T1000 (cell line): ENCODE measurements at places on chromosomes 2 and 18.

GRCh38 chr2:219954331-219954730, 326.9 kb downstream of the SLC4A3 start:
- DNase-seq: no peak

GRCh38 chr2:204576362-204576979, 31.2 kb downstream of the PARD3B start:
- DNase-seq: no peak

DNA sequence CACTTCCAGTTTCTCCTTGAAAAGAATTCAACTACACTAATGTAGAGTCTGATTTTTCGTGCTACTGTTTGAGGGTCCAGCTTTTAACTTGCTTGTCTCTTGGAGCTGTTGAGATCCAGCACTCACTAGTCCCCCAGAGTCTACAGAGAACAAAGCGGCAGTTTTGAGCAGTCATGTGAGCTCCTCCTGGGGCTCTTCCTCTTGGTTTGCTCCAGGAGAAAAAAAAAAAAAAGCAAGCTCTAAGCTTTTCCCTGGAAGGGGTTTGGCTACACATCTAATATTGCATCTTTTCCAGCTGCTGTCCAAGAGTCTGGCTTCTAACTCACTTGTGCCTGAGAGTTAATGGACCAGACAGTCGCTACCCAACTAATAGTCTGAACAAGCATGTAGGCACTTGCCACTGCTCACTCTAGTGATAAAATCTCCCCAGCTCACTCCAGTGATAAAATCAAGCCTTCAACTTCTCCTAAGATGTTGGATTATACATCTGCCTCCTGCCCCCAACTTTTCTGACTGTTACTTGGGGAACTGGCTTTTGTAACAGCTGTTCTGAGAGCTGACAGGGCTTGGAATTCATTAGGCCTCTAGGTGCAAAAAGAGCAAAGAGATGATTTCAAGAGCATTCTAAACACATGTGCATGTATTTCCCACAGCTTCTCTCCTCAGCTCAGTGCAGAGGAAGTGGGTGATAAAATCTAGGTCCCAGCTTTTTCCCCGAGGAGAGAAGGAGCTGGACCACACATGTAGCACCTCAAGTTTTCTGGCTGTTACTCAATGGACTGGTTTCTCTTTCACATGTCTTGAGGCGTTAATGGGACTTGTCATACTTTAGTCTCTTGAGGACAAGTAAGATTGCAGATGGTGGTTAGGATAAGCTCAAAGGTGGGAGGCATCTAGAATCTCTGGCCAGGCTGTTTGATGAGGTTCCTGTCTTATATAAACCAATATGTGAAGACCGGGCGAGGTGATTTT, 750.5 kb downstream of the LRP1B start:
- no peak for DNase-seq

DNA sequence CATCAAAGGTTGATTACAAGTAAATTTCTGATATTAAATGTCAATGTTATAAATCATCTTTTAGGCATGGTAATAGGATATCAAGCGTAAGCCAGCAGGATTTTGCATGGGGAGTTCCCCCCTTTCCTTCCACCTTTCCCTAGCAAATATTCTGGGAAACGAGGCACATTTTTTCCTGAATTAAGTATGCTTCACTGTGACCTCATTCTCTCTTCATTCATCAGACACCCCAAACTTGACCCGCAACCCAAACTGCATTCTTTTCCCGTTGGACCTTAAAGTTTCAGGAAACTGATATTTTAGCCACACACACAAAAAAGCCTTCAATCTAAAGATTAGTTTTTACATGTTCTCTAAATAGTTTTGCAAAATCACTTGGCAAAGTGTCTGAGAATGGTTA, 214.5 kb upstream of the CTAGE1 start:
- no peak for DNase-seq

DNA sequence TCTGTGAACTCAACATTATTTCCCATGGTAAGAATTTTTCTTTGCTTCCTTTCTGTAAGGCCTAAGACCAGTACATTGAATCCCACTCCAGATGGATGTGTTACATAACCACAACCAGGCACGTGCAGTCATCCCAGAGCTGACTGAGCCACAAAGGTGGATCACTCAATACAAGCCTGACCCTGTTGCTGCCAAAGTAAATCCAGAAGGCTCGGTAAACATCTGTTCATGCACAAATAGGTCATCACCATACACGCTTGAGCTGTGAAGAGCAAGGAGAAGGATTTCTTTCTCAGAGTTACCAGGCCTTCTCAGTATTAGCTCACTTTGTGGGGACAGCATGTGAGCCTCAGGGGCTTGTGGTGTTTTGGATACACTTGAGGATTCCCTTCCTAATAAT, 791.4 kb upstream of the FANCL start:
- no peak for DNase-seq

DNA sequence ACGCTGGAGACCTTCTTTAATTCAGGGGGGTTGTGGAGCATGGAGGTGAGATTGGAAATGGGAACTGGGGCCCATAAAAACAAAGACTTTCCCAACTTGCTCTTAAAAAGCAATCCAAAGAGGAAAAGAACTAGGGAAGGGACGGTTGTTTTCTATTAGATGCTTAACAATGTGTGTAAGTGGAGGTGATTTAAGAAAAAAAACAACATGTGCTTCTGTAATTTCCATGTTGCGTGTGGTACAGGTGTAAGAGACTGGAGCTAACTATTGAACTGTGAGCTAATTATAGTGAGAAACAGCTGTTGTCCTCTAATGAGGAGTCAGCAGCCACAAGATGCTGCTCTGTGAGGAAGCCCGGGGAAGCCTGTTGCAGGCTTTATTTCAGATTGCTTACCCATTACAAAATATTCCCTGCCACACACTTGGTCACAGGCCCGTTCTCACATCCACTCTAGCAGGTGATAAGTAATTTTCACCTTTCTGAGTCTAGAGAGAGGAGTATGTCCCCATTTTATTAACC, 280.6 kb upstream of the PARD3B start:
- DNase-seq: no peak

- no peak for DNase-seq
Observed at GRCh38 chr18:76471593-76471992, 23.4 kb downstream of the ZNF516 start.

DNA sequence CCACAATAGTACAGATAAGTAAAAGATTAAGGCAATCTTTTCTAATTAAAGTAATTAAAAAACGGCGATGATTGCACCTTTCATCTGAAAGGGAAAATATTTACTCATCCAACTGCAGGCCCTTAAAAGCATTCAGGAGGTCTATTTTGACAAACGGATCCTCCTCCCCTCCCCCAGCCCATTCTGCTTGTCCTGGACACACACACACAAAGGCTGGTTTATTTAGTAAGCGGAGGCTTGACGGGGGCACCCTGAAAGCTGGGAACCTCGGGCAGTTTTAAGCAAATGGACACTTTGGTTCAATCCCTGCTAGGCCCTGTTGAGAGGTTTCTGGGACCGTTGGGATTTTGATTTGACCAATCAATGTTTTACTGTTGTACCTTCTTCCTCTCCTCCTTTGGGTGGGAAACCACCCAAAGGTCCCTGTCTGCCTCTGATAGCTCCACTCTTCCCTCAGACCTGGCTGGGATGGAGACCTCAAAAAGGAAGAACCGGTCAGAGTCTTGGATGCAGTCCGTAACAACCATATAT, 135.8 kb upstream of the HAAO start:
- DNase-seq: no peak

- no peak for DNase-seq
Observed at GRCh38 chr2:184371641-184372040, 226.7 kb upstream of the ZNF804A start.

DNA sequence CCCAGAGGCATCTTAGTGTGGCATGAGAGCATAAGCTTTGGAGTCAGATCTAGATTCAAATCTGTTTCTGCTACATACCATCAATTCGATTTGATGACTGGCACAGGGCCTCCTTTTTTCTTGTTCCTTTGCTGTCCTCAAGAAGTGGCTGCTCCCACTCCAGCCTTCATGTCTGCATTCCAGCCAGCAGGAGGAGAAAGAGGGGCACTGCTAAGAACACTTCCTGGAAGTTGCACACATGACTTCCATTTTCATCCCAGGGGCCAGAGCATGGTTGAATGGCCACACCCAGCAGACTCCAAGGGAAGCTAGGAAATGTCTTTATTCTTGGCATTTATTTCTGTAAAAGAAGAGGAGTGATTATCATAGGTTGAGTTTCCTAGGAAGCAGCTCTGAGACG, 50.4 kb downstream of the EML6 start:
- DNase-seq: no peak

DNA sequence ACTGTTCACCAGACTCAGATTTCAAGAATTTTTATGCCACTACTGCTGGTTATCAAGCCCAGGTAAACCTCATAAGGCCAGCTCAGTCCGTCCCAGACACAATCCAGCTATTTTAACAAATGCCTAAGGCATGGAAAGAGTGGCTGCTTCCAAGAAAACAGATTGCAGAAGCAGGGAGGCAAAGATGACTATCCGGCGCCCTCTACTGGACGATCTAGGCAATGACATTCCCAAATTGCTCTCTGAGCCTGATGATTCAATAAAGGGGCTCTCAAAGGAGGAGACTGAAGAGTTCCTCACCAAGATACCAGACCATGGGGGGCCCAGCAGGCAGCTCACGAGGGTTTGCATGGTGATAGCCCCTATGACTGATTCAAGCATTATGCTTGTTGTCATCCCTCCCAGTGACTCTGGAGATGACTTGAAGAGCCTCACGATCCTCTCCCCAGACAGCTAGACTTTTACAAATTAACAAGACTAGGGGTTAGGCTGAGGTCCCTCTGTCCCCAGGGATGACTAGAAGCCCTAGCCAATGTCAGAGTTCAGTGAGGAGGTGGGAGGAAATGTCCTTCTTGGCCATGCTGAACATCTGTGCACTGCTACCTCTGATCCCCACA, 25.0 kb downstream of the SERPINB8 start:
- no peak for DNase-seq

DNA sequence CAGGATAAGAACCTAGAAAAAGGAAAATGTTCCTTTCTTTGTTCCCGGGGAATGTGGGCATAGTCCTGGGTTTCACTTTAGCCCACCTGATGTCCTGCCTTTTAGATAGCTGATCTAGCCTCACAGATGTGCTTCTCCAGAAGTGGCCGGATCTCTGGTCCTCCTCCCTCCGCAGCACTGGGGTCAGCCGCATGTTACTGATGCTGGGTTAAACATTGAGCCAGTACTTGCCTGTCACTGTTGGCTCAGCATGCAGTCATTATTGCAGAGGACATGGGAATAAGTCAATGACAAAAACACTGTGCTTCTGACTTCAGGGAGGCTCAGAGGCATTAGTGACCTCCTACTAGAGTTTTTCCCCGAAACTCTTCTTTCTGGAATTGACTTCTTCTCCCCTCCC, 27.6 kb downstream of the NCK2 start:
- no peak for DNase-seq

GRCh38 chr2:215657844-215658243, 222.0 kb upstream of the FN1 start:
- peak; percentile 10 for DNase-seq

- DNase-seq: no peak
Observed at GRCh38 chr18:34467058-34467457, 242.3 kb upstream of the NOL4 start.

DNA sequence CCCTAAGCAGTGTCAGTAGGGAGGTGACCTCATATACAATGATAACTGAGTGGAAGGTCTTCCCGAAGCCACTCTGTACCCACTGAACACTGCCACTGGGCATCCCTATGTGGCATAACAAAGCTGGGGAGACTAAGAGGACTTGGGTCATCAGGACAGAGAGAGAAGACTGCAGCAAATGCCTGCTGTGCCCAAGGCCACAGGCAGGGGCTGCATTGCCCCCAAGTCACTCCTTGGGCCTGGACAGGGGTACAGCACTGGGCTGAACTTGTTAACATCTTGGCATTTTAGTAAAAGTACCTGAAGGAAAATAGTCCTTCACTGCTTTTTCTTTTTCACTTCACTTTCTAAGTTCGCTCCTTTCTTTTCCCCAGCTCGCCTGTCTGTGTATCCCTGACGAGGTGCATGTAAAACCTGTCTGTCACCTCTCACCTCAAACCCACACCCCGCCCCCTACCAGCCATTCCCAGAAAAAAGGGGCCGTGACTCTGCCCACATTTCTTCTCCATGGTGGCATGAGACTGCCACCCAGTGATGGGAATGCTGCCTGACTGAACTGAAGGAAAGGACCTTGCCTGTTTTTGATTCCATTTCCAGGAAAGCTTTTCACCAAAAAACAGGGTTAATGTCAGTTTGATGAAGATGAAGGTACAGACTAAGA, 62.9 kb downstream of the MTHFD2 start:
- DNase-seq: no peak

DNA sequence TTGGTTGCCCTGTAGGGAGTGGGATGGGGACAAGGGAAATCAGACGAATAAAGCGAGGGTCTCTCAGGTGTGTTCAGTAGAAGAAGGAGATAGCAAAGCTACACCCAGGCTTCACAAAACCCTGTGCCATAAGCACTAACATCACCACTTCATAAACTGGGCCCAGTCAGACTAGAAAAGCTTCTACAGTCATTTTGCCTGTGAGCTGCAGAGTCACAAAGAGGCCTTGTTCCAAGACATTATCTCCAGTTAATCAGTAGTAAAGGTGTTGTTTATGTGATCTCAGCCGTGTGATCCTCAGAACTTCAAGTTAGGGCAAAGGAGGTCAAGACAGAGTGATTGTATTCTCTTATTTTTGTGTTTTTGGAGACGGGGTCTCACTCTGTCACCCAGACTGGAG, 148.0 kb downstream of the GALR1 start:
- DNase-seq: no peak

- no peak for DNase-seq
Observed at GRCh38 chr18:25109484-25109883, 242.5 kb downstream of the ZNF521 start.

DNA sequence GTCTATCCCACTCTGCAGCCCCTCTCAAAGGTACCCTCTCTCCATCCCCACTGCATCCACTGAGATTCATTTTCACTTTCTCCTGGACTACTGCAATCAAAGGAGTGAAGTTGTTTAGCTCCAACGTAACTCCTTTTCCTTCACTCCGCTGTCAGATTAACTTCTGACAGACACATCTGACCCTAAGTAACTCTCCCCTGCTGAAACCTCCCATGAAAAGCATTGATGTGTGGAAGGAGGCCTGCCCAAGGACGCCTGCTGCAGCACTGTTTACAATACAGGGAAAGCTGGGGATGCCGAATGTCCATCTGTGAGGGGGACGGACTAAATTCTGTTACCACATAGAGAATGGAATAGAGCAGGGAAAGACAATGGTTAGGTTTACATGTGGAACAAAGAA, 114.8 kb downstream of the TMEM163 start:
- DNase-seq: no peak

GRCh38 chr2:134190807-134191203, 63.1 kb upstream of the MGAT5 start:
- no peak for DNase-seq

- DNase-seq: no peak
Observed at GRCh38 chr2:81282151-81282769, 977.7 kb upstream of the LRRTM1 start.

DNA sequence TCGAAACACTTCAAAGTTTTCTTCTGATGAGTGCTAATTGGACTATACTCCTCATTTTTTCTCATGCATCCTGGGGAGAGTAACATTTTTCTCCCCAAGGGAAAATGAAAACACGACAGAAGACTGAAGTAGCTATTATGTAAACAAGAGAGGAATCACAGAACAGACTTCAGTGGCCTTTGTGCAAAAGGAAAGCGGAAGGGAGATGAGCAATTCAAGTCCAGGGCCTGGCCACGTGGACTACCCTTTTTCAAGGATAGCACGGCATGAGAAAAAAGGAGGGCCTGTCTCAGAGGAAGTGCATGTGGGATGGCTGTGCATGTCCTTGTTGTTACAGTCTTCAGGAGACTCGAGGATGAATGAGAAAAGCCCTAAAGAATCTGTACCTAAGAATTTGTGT, 43.8 kb upstream of the KCNE4 start:
- DNase-seq: no peak
